HEK293T (cell line): ENCODE measurements at places on chromosomes 3 and 15.

GRCh38 chr3:73403444-73403843 is 221.3 kb downstream of the PDZRN3 start:
- no peak for DNase-seq

- no peak for DNase-seq
These were observed 1.2 kb downstream of the EIF1B start for GRCh38 chr3:40310705-40311104.

DNA sequence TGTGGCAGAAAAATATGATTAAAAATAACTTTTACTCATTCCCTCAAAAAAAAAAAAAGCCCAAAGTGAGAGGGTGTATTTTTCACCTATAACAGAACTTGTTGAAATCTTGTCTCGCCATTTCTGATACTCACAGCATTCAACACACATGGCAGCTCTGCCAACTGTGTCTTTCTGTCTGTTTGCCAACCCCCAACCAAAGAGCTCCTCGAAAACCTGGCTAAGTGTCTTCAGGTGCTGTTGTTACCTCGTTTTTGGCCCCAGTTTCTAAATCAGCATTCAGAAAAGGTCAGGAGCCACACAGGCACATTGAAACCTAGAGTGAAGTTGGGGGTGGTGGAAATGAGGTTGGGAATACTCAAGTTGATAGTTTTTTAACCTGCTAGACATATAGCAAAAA is 123.5 kb downstream of the TMEM108 start:
- no peak for DNase-seq

DNA sequence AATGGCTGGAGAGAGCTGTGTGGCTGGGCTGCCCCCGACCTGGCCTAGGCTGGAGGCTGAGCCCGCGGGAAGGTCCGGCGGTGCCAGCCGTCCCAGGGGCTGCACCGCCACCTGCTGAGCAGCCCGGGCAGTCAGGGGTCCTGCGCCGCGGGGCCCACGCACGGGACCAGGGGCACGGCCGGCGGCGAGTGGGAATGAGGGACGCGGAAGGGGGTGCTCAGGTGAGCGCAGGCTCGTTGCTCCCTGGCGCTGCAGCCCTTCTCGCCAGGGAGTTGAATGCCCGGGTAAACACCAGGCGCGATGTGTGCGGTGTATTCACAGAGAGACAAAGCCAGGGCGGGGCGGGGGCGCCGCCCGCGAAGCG is 666 bp upstream of the SEMA3F start:
- DNase-seq: no peak

DNA sequence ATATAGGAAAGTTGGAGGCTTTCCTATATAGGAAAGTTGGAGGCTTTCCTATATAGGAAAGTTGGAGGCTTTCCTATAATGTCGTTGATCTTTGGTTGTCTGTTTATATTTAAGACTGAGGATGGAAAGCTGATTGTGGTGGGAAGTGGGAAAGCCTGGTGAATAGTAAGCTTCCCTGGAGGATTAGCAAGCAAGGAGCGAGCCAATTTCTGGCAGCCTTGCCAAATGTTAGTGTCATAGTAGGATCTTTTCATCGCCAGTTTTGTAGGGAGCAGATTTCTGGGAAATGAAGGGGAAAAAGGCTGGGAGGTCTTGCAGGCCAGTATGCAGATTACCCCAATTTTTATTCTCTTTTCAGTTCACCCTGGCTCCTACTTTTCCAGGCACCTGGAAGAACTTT is 39.9 kb upstream of the CCNL1 start:
- no peak for DNase-seq

DNA sequence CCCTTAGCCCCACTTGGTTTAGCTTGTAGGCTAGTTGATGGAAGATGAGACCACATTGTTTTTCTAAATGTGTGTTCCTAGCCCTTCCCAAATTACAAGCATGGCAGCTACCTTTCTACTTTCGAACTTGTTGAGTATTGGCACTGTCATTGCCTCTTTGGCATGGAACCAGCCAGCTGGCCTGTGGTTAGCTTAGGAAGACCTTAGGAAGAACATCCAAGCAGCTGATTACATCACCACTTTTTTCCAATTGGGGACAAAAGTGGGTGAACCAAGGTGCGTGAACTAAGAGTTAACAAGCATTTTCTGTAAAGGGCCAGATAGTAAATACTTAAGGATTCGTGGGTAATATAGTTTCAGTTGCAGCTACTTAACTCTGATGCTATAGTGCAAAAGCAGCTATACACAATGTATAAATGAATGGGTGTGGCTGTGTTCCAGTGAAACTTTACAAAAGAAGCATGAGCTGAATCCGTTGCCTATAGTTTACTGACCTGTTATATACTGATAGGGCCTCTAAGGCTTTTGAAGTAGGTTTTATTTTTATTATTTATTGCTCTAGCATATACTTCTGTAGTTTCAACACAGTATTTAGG is 8.5 kb downstream of the KLHL18 start:
- no peak for DNase-seq

GRCh38 chr3:133578548-133579191 is 5.2 kb downstream of the CDV3 start:
- DNase-seq: peak; percentile 59

DNA sequence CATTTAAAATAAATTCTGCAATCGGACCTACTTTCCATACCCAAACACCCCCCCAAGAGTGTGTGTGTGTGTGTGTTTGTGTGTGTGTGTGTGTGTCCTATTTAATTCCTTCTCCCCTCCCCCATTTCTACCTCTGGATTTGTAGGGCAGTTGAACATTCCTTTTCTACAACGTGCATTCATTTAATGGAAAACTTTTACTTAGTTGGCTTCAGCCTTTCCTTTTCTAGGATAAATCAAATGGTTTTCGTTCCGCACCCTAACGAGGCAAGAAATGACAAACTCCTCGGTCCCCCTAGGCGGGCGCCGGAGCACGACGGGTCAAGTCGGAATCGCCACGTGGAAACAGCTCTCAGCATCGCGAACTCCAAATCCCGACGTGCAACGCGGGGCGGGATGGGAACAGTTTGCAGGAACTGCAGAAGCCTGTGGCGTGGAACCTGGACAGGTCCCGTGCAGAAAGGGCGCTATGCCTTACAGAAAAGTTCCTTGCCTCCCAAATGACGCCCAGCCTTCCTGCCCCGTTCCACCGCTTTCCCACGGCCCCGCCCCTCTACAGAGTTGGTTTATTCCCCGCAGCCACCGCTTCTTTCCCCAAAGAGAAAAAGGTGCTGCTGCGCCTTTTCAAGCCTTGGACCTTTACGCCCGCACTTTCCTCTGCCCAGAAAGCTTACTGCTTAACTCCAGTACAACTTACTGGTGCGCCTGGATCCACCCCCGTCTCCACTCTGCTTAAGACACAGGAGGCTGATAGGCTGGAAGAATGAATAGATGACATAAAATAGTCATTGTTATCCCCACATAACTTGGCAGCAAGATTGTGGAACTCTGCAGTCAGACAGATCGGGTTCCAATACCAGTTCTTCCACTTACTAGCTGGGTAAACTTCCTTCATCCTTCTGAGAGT is 1.1 kb upstream of the EIF2B5 start:
- DNase-seq: peak; percentile 69

DNA sequence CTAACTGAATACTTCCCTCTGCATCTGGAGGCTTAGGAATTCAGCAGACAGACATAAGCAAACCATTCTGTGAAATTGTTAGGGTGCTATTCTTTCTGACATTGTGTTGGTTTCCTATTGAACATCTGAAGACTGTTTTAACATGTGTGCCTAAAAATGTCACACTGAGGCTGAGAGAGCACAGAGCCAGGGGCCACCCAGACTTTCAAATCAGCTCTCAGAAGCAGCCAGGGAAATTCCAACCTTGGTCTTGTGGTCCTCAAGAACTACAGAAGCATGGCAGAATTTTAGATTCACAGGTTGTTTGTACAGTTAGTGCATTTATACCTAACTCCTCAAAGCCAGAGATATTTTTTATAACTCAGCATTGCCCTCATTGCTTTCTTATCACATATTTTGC is 929.2 kb upstream of the CFAP20DC start:
- no peak for DNase-seq

DNA sequence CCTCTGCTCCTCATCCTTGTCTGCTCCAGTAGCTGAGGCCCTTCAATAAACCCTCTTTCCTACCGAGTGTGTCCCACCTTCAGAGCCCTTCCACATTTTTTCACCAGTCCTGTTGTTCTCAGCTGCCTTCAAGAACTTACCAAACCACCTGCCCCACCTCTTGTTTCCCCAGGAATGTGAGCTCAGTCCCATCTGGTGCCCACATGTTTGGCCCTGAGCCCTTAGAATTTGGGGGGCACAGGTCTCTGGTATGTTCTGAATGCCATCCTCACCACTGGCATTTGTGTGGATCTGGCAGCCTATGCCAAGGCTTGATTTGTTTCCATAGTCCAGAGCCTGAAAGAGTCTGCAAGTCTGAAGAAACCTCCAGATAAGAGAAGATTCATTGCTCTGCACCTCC is 315.2 kb upstream of the PPP2R3A start:
- DNase-seq: no peak

- DNase-seq: no peak
These were observed 88.4 kb downstream of the FRMD4B start for GRCh38 chr3:69297501-69297900.

DNA sequence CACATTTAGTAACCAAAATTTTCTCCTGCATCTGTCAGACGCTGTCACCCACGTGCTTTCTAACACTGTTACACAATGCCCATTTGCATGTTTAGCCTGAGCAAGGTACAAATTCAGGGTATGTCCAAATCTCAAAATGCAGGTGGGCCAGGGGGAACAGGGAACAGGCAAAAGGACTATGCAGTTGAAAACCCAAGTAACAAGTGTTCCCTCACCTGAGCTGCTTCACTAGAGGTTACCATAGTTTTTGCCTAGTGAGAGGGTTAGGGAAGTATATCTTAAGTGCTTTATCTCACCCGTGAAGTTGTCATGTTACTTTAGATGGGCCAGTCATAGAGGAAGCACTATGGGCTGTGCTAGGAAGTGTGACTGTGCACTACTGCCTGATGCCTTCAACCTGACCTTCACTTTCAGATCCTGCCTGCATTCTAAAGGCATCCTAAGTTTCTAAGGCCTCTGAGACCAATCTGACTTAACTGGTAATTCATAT is 6.0 kb upstream of the TMEM87A start:
- DNase-seq: no peak

GRCh38 chr3:156371701-156372100 is 183.2 kb downstream of the SSR3 start:
- no peak for DNase-seq

DNA sequence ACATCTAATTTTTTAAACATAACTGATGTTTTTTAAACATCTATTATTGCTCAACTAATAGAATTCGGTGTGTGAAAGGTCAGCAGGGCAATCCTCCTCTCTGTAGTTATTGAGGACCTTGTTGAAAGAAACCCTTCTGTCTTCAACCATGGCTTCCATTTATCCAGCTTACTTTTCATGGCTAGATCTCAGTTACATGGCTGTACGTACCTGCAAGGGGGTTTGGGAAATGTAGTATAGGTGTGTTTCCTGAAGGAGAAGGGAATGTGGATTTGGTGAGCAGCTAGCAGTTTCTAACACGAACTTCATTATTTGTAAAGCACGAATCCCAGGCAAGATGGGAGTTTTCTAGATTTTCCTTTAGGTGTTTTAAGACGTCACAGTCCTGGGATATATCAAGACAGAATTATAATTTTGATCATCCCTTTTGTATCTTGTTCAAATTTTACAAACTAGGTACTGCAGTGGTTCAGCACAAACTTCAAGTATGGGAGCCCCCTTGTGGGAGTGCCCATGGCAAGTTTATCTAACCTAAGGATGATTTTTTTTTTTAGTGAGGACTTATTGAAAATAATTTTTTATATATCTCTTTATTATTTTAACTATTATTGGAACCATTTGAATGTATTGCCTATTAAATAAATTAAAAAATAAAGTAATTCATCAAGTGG is 41.6 kb downstream of the FBXL2 start:
- DNase-seq: no peak

- no peak for DNase-seq
These were observed 8.0 kb upstream of the PXK start for GRCh38 chr3:58324391-58325390.

DNA sequence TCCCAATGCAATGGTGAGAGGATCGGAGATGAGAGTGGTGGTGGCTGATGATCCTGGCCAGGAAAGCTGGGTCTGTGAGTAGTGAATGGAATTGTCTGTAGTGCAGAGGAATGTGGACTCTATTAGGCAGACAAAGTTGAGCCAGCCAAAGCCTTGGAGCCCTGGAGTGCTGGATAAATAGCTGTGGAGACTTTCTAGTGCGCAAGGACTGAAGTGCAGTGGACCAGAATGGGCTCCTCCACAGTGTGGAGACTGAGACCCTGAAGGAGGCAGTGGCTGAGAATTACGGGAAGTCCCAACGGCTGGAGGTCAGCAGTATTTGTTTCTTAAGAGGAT is 874 bp downstream of the ZNF662 start:
- no peak for DNase-seq

GRCh38 chr3:191262650-191263049 is 63.6 kb downstream of the OSTN start:
- DNase-seq: no peak

- DNase-seq: no peak
These were observed 77.0 kb downstream of the LPP start for GRCh38 chr3:188230962-188231361.

DNA sequence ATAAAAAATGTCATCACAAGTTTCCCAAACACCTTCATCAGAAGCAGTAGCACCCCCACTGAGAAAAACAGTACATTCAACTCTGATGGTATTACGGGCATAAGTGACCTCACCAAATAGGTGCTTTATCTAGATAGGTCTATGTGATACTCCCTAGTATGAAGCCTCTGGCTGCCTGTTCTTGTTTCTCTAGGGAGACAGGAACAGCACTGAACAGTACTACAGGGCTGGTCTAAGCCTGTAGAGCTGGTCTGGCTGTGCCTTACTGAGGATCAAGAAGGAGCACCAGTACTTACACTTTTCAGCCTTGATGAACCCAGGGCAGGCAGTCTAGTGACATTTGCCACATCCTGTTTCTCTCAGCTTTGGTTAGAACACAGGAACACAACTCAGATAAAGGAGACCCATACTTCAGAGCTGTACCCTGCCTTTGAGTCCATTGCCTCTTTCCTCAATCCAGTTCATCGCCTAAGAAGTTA is 35.9 kb downstream of the OXNAD1 start:
- no peak for DNase-seq

GRCh38 chr3:115085197-115085865 is 61.8 kb downstream of the ZBTB20 start:
- DNase-seq: peak; percentile 19

DNA sequence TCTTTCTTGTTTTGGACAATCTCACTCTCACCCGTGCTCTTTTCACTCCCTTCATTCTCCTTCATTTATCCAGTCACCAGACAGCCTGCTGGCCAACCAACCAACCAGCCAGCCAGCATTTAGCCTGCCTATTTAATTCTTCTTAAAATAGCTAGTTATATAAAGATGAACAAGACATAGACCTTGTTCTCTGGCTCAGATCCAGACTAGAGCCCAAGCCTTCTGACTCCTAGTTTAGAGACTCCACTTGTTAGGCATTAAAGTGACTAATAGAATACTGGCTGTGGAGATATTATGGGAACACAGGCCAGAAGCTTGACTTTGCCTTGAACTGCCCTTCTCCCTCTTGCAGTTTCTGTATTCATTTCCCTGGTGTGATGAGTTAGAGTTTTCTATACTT is 215.3 kb upstream of the THRB start:
- no peak for DNase-seq
